CD4-positive, alpha-beta T cell treated with Interleukin-10 for 1 hour (primary cell): ENCODE measurements at places on chromosomes 5 and 9.

- no peak for DNase-seq
Observed at GRCh38 chr5:73797132-73797510, 171.1 kb downstream of the ARHGEF28 start.

GRCh38 chr9:106577121-106577520 is 285.8 kb upstream of the ZNF462 start:
- DNase-seq = no peak

GRCh38 chr5:159135896-159136531 is 36.3 kb upstream of the EBF1 start:
- DNase-seq = no peak

- DNase-seq = no peak
Observed at GRCh38 chr9:120692901-120693699, 21.2 kb downstream of the MEGF9 start.

DNA sequence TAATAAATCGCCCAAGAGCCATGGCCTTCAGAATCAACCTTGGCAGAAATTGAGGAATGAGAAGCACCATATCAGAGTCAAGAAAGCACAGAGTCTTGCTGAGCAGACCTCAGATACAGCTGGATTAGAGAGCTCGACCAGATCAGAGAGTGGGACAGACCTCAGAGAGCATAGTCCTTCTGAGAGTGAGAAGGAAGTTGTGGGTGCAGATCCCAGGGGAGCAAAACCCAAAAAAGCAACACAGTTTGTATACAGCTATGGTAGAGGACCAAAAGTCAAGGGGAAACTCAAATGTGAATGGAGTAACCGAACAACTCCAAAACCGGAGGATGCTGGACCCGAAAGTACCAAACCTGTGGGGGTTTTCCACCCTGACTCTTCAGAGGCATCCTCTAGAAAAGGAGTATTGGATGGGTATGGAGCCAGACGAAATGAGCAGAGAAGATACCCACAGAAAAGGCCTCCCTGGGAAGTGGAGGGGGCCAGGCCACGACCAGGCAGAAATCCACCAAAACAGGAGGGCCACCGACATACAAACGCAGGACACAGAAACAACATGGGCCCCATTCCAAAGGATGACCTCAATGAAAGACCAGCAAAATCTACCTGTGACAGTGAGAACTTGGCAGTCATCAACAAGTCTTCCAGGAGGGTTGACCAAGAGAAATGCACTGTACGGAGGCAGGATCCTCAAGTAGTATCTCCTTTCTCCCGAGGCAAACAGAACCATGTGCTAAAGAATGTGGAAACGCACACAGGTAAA is 4.5 kb downstream of the NFX1 start:
- DNase-seq = no peak

GRCh38 chr9:89740722-89741121 is 135.9 kb downstream of the GADD45G start:
- DNase-seq = peak; percentile 48

GRCh38 chr5:95620870-95621838 is 1.3 kb downstream of the GPR150 start:
- DNase-seq = peak; percentile 41

GRCh38 chr5:174243904-174244303 is 198.4 kb downstream of the NSG2 start:
- DNase-seq = no peak

- DNase-seq = no peak
Observed at GRCh38 chr5:125865166-125865815, 557.9 kb upstream of the GRAMD2B start.

- DNase-seq = no peak
Observed at GRCh38 chr9:92658611-92659010, 11.3 kb downstream of the IPPK start.

DNA sequence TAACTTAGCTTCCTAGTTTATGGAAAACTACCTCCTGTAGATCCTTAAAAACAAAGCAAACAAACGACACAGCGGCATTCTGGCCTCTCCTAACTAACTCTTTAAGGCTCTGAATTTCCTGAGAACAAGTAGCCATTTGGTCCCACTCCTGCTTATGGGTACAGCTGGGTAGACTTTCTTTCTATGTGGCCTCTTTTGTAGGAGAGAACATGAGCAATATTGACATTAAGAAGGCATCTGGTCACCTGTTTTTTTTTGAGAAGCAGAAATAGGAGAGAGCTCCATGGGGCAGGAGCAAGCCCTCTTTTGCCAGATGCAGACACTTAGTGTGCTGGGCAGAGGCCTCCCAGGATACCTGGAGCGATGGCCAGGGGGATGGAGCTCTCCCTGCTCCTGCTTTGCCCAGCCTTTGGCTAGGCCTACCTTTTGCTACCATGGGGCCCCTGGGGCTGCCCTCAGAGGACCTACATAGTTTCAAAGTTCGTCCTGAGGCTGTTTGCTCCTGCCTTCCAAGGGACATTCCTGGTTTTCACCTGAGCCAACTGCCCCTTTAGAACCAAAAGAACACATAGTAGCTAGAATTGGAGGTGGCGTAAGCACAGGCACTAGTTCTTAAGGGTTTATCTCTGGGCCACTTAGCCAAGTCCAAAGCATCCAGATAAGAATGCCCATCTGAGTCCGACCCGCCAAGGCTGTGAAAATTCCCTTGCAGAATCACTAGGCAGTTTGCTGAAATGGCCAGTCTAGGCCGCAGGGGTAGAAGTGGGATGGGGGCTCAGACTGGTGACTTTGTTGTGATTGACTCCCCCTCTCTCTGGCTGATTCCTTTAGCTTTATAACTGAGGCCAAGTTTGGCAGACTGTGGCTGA is 2.4 kb upstream of the STC2 start:
- no peak for DNase-seq

- no peak for DNase-seq
Observed at GRCh38 chr5:115531787-115532367, 12.7 kb downstream of the FEM1C start.

- no peak for DNase-seq
Observed at GRCh38 chr5:6849316-6850105, 136.3 kb downstream of the TENT4A start.

- no peak for DNase-seq
Observed at GRCh38 chr9:750249-750967, 91.1 kb upstream of the DMRT1 start.

- peak; percentile 35 for DNase-seq
Observed at GRCh38 chr5:133825631-133826289, 142.7 kb downstream of the C5orf15 start.

DNA sequence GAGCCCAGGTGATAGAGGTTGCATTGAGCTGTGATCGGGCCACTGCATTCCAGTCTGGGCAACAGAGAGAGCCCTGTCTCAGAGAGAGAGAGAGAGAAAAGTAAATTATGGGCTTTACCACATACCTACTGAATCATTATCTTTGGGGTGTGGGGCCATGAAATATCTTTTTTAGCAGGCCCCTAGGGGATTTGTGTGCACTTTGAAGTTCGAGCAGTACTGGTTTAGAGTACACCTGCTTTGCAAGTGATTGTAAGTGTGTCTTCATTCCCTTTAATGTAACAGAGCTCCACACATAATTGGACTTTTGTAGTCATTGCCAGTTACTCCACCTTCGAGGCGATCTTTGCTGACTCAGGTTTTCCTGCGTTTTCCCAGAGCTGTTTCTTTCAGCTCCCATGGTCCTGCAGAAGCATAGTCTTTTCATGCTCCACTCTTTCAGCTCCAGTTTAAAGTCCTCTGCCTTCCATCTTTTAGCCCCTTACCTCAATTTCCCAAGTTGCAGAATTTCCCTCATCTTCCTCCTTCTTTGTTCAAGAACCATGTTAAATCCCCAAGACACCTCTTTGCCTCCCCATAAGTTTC is 24.0 kb upstream of the FRMPD1 start:
- DNase-seq = no peak

- DNase-seq = no peak
Observed at GRCh38 chr5:83639911-83640310, 80.7 kb downstream of the HAPLN1 start.

DNA sequence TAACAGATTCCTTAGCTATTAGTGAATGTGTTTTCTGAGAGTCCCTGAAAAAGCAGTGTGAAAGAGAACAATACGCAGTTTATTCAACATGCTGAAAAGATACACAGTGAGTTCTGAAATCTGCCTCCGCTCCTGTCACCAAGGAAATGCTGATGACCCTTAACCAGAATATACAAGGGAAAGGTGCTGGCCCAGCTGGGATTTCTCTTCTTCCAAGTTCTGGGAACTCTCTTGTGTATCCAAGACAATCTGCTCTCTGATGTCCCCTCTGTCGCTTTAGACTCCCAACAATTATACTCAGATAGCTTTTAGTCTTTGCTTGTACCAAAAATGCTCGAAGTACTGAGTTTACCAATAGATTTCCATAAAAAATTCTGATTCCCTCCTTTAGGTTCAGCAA is 214.9 kb downstream of the TMEM167A start:
- DNase-seq = no peak

GRCh38 chr5:173762045-173762444 is 126.1 kb upstream of the CPEB4 start:
- DNase-seq = no peak

GRCh38 chr9:134007150-134007549 is 15.0 kb upstream of the VAV2 start:
- no peak for DNase-seq

DNA sequence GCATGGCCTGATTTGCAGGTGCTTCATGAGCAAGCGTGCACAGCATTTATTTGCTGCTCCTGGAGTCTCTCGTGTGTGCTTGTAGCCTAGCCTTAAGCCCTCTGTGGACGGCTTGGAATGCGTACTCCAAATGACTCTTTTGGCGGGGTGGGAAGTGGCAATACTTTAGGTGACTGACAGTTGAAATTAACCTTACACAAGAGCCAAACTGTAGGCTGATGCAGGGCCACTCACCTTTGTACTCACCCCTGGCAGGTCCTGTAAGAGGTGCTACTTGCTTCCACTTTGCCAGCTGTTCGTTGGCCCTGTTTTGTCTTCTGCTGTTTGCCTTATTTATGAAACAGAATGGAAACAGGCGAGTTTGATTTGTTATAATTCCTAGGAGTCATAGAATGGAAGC is 22.9 kb downstream of the TENT4A start:
- no peak for DNase-seq

- DNase-seq = no peak
Observed at GRCh38 chr9:78620764-78621163, 323.8 kb downstream of the PSAT1 start.

DNA sequence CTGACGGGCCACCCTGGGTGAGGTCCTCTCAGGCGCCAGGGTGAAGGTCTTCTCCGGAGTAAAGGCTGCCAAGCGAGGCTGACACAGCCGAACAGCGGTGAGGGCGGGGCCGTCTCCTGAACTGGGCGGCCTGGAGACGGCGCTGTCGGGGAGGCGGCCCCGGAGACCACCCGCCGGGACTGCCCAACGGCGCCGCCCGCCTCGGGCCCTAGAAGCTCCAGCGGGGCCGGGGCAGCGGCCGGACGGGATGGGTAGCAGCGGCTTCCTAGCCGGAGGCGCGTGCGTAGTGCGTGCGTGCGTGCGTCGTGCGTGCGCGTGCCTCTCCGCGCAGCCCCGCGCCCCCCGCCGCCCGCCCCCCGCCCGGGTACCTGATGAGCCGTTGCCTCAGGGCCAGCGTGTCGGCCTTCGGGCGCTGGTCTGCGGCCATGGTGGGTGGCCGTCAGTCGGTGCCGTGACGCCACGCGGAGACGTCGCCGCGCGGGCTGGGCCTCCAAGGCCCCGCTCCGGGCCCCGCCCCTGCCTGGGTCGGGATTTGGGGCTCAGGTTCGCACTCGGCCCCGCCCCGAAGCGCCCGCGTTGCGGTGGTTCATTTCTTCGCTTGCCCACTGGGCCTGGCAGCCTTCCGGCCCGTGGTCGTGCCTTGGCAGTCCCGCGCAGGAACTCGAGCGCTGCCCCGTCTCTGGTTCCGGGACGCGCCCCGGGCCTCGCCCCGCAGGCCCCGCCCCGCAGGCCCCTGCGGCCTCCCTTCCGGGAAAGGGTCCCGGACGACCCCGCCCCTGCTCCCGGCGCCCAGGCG is at the start of gene PHYKPL:
Gene PHYKPL, minus strand, starts transcription at position 679 of the 796 bp plus-strand sequence. Its CDS starts 252 bp downstream, at position 427.
- DNase-seq = peak; percentile 75

GRCh38 chr5:114898602-114899001 is 271.1 kb downstream of the TRIM36 start:
- DNase-seq = no peak

DNA sequence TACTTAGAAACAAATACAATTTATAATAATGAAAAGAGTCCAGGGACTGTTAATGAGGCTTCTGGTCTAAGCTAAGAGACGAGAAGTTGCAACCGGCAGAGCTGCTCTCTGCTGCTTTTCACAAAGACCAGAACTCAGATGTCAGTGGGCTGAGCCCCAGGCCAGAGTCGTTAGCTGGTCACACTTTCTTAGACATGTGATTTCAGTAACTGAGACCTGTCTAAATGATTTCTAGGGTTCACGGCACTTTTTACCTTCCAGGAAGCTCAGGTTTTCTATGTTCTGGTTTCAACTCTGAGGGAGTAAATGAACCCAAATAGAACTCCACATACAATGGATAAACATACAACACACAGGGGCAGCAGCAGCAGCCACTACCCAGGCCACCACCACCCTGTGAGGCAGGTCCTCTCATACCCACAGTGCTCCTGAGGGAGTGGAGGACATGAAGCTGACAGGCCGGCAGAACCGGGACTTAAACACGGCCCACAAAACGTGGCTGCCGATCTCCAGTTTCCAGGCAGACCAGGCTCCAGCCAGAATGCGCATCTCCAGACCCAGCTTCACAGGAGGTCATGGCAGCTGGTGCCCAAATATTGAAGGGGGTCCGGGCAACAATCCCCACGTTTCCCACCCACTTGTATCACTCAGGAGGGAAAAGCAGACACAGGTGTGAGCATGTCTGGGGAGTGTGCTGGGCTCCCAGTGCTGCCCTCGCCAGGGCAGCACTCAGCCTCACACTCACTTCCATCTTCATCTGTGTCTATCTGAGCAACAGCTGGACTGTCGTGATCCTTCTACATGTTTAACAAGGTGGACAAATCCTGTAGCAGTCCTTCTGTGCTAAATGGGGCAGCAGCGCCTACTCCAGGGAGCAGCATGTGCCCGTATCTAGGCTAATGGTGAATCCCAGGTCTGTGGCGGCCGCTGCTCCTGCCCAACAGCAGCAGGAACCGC is 38.8 kb downstream of the IARS1 start:
- DNase-seq = no peak

- no peak for DNase-seq
Observed at GRCh38 chr5:31819926-31820516, 181.1 kb downstream of the PDZD2 start.

- no peak for DNase-seq
Observed at GRCh38 chr9:68728731-68729130, 23.7 kb downstream of the PIP5K1B start.

GRCh38 chr9:72898360-72898759 is 54.5 kb downstream of the ALDH1A1 start:
- no peak for DNase-seq

- DNase-seq = no peak
Observed at GRCh38 chr9:98555651-98556465, 152.9 kb downstream of the GABBR2 start.

GRCh38 chr5:178530526-178530925 is 59.7 kb downstream of the COL23A1 start:
- DNase-seq = no peak

DNA sequence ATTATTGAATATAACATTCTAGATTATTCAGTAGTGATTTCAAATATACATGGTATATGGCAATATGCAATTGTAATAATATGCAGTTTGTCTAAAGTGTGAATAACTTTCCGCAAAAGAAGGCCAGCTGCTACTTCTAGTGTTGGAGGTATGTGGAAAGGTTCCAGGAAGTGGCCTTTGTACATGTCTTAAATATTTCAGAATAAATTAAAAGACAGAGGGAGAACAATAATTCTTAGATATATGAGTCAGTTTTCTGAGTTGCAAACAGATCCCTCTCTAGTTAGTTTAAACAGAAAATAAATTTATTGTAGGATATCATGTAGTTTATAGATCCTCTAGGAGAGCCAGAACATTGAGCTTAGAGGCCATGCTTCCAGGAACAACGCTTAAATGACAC is 210.8 kb upstream of the ELL2 start:
- DNase-seq = no peak

- DNase-seq = peak; percentile 44
Observed at GRCh38 chr5:148482697-148483462, 99.1 kb downstream of the FBXO38 start.
